NT2/D1 (cell line): ENCODE measurements at places on chromosomes 12 and 14.

DNA sequence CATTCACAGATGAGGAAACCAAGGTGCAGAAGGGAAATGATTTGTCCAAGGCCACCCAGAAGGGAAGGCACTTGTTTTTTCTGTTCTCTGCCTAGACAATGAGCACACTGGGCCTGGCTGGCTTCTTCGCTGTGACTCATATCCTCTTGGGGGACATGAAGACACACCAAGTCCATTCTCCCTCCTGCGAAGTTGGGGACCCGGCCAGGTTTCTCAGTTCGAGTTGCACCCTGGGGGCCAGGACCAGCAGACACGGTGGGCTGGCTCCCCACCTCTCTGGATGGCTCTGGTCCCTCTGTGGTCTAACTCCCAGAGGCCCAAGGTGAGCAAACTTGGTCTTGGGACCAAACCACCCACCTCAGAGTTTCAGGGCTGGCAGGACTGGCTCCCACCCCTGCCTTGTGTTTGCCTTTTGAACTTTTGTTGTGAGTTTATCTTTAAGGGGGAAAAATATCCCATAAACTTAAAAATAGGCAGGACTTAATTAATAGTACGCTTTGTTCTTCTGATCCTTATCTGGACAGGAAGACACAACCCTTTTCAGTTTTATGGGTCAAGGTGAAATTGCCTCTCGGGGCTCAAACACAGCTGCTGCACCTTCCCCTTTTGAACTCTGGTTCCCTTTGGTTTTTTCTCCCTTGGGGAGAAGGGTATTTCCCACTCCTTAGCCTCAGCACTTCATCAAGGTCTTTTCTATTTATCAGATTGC lies 9.0 kb upstream of the MLEC start:
- DNase-seq = no peak

GRCh38 chr12:15662983-15663659 lies 126.1 kb downstream of the EPS8 start:
- DNase-seq = no peak

GRCh38 chr14:68774771-68775613 lies 17.9 kb downstream of the ZFP36L1 start:
- DNase-seq = no peak

DNA sequence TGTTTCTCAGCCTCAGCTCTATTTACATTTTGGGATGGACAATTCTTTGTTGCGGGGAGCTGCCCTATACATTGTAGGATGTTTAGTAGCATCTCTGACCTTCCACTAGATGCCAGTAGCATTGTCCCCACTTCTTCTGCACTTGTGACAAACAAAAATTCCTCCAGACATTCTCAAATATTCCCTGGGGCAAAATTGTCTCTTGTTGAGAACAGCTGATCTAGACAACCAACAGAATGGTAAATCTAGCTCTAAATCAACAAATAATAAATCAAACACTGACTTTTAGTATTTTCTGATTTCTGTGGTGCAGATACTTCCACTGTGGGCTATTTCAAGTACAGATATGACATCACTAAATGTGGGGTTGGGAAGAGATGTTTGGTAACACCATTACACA lies 60.7 kb downstream of the MSRB3 start:
- DNase-seq = no peak

GRCh38 chr12:105977236-105977635 lies 161.5 kb downstream of the NUAK1 start:
- no peak for DNase-seq

DNA sequence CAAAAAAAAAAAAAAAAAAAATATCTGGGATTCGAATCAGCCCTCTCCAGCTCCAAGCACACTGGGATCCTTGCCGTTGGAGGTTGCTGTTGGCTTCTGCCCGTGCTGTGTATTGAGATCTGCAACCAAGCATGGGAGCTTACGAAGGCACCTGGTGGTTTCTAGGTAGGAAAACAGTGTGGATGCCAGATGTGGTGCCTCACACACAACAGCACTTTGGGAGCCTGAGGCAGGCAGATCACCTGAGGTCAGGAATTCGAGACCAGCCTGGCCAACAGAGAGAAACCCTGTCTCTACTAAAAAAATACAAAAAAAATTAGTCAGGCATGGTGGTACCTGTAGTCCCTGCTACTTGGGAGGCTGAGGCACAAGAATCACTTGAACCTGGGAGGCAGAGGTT lies 47.4 kb downstream of the ATF7 start:
- no peak for DNase-seq

- DNase-seq = no peak
Measured at GRCh38 chr14:105484069-105484996, 2.4 kb upstream of the CRIP1 start.
